ENCODE measurements at places on chromosomes 4 and X.

DNA sequence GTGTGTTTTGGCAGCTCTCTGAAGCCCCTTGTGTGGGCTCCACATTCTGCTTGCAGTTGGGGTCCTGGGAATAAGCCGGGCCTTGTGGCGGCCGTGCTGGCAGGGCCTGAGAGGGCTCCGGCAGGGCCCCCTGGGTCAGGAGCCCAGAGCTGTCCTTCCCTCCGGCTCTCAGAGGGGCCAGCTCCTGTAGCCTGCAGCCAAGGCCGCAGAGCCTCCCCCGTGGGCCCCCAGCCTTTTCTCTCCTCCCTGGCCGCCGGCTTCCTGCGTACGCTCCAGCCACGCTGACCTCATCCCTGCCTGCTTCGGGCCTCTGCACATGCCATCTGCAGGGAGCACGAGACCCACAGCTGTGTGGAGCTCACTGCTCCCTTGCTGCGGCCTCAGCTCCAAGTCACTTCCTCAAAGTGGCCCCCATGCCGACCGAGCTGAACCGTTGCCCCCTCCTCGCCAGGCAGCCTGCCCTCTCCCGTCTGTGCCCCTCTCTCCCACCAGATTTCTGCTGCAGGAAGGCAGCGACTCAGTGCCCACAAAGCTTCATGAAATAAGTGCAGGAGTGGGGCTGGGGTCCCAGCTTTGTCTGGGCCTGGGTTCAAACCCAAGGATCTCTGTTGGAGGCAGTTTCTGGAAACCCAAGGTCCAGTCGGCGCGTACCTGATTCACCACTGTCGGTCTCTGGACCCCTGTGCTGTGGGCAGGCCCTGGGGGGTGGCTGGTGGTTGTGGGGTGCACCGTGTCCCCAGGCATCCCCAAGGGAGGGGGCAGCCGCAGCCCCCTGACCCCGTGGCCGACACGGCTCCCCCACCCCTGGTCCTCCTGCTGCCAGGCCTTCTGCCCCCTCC lies 57.1 kb upstream of the NKX1-1 start:
- DNase-seq: peak; percentile 94

- peak; percentile 39 for DNase-seq
Measured at GRCh38 chr4:15451866-15452765, 17.6 kb upstream of the CC2D2A start.

DNA sequence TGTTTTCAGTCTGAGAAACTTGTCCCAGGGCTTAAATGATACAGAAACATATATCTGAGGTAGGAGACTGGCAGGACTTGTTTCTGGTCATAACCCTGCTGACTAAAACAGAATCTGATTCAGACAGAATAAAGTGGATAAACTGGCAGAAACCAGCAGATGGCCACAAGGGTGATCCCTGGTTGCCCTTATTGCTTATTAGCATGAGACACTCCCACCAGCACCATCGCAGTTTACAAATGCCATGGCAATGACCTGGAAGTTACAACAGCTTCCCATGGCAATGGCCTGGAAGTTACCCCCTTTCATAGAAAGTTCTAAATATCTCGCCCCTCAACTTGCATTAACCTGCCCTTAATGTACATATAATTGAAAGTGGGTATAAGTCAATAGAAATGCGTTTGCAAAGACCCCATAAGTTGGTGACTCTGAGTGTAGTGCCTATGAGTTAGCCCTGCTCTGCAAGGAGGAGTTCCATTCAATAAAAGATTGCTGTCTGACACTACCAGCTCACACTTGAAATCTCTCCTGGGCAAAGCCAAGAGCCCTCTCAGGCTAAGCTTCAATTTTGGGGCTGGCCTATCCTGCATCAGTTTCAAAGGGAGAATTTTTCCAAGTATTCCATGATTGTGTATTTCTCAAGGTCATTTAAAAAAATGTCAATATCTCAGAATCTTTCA lies 52.9 kb upstream of the PAGE5 start:
- no peak for DNase-seq

GRCh38 chrX:100658941-100659381 lies 15.0 kb downstream of the SRPX2 start:
- no peak for DNase-seq

GRCh38 chr4:76799140-76799539 lies 98.8 kb downstream of the SOWAHB start:
- DNase-seq: peak; percentile 2

- no peak for DNase-seq
Measured at GRCh38 chr4:6188687-6189305, 11.6 kb downstream of the JAKMIP1 start.

DNA sequence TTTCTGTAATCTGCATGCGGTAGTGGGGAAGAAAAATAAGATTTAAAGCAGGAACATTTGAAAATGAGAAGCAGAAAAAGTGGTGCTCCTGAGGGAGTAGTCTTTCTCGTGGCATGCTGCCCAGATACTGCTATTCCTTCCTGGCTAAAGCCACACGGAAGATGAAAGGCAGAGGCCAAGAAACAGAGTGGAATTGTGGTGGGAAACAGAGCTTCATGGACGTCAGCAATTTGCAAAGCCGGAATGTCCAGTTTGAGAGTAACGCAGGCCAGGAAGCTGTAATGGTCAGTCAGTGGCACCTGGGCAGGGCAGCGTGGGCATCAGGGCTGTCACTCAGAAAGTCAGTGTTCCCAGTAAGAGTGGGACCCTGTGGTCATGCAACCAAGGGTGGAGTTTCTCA lies 63.7 kb upstream of the FMR1 start:
- no peak for DNase-seq

All from NB4 (cell line).